Activated CD4-positive, alpha-beta T cell treated with anti-CD3 and anti-CD28 coated beads for 36 hours (primary cell): ENCODE measurements at places on chromosomes 4 and X.

DNA sequence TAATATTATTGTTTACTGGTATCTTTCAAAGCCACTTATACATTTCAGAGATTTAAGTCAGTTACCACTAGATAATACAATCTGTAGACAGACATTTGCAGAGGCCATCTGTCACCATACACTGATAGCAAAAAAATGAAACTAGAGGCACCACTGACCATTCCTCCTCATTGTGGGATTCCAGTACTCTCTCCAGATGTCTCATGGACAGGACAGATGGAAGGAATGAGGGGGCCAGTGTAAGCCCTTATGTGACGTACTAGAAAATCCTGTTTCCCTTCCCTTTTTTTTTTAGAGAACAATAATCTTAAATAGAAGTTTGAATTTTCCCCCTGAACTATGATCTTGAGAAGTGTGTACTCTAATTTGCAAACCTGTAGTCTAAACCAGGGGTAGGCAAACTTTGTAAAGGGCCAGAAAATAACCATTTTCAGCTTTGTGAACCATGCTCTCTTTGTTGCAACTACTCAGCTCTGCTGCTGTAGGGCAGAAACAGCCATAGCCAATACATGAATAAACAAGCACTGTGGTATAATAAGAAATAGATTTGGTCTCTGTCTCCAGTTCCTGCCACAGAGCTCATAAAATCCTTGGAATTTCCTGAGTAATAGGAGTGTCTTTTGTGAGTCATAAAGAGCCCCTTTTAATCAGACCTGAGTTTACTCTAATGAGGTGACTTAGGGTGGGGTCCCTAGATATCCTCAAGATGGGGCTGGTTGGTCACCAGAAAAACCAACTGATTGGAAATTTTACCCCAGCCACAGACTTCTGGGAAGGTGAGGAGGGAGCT is 90.4 kb downstream of the MOSPD2 start:
- DNase-seq, result no peak

- DNase-seq, result peak; percentile 65
Observed at GRCh38 chr4:173013232-173013930, 155.2 kb upstream of the GALNT7 start.

DNA sequence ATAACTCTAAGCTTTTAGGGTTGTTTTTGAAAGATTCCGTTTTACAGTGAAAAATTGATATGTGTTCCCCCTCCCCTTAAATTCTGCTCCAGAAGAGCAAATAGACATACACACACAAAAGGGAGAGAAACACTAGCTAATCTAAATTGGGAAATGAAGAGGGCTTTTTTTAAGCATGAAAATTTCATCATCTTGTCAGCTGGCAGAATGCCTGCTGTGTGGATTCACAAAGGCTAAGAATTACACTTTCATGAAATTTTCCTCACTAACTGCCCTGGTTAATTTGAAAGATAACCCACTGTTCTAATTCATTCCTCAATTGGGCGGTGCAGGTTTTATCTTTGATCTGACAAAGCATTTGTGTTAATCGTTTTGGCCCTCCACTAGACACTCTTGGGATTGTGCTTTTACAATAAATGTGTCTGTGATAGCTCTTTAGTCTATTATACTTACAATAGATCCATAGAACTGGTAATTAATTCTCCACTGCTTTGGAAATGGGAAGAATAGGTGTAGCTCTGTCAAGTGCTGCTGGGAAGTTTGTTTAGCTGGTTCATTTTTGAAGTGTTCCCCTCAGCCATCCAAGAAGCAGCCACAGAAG is 152.9 kb downstream of the POLA1 start:
- DNase-seq, result no peak

DNA sequence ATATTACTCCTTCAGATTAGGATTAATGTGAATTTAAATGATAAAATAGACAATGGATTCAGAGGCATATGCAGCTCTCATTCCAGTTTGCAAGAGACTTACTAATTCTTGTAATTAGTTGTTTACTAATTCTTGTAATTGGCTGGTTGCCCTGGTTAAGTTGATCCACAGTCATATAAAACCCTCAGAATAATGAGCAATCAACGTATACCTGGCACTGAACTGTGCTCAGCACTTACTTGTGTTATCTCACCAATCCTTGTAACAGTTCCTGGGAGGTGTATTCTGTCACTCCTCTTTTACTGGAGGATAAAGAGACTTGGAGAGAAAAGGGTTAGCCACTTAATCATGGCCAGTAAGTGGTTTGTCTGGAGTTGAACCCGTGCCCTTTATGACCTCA is 10.5 kb downstream of the HERC5 start:
- DNase-seq, result no peak

- DNase-seq, result peak; percentile 93
Observed at GRCh38 chr4:122922877-122923511, 597 bp upstream of the NUDT6 start.

DNA sequence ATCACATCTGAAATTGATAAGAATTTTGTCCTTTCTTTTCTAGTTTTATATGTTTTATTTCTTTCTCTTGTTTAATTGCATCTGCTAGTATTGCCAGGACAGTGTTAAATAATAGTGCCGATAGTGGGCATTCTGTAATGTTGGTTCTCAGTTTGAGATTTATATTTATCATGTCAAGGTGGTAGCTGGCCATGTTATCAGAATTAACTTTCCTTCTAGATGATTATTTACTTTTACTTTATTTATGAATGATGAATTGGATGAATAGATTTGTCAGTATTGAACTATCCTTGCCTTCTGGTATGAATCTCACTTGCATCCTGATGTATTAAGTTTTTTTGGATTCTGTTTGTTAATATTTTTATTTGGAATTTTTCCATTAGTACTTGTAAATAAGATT is 42.7 kb downstream of the METAP1 start:
- DNase-seq, result no peak

GRCh38 chr4:112516066-112516470 is at the start of gene NEUROG2:
NEUROG2 (minus strand) TSS chr4:112516180; CDS start chr4:112515475, 705 bp downstream.
- no peak for DNase-seq

- no peak for DNase-seq
Observed at GRCh38 chrX:54230435-54231148, 47.5 kb upstream of the FAM120C start.

- no peak for DNase-seq
Observed at GRCh38 chr4:25161593-25161950, 1.3 kb upstream of the SEPSECS start.

- DNase-seq, result no peak
Observed at GRCh38 chr4:110589297-110589696, 33.6 kb downstream of the PITX2 start.

GRCh38 chr4:172660251-172660650 is 508.4 kb upstream of the GALNT7 start:
- no peak for DNase-seq

GRCh38 chr4:70802928-70803580 is 36.6 kb downstream of the GRSF1 start:
- no peak for DNase-seq

DNA sequence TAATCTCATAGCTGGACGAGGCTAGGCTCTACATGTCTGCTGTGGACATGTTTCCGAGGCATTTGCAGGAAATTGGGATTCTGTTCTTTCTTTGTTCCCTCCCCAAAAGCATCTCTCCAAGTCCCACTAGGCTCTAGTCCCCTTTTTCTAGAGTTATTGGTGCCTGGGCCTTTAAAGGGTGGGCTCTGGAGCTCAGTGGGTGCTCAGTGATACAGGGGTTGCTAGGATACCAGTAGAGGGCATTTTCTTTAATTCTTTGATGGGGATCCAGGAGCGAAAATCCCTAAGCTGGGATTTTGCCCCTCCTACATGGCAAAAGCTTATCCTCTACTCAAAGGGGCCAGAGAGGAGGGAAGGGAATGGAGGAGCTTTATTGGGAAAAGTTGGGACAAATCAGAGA is 34.2 kb downstream of the ARHGEF9 start:
- DNase-seq, result no peak

- DNase-seq, result no peak
Observed at GRCh38 chr4:169047956-169048355, 37.9 kb upstream of the CBR4 start.

GRCh38 chr4:170770664-170771063 is 680.9 kb upstream of the AADAT start:
- DNase-seq, result no peak

GRCh38 chr4:146486565-146486964 is 35.2 kb downstream of the SLC10A7 start:
- no peak for DNase-seq

DNA sequence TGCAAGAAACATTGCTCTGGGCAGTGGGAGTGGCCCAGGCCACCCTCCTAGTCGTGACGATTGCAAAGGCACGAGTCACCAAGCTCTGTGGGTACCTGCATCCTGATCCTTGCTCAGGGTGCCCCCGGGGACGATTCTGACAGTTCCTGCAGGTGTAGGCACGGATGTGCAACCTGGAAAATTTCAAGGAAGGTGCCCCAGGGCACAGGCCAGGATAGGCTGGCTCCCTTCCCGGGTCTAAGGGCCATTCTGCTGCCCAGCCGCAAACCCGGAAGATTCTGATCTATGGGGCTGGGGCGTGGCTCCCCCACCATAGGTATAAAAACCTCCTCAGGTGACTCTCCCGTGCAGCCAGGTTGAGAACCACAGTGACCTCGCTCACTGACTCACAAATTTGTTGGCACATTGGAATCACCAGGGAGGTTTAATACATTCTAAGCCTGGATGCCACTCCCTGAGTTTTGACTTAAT is 228.5 kb downstream of the PTTG2 start:
- DNase-seq, result no peak

DNA sequence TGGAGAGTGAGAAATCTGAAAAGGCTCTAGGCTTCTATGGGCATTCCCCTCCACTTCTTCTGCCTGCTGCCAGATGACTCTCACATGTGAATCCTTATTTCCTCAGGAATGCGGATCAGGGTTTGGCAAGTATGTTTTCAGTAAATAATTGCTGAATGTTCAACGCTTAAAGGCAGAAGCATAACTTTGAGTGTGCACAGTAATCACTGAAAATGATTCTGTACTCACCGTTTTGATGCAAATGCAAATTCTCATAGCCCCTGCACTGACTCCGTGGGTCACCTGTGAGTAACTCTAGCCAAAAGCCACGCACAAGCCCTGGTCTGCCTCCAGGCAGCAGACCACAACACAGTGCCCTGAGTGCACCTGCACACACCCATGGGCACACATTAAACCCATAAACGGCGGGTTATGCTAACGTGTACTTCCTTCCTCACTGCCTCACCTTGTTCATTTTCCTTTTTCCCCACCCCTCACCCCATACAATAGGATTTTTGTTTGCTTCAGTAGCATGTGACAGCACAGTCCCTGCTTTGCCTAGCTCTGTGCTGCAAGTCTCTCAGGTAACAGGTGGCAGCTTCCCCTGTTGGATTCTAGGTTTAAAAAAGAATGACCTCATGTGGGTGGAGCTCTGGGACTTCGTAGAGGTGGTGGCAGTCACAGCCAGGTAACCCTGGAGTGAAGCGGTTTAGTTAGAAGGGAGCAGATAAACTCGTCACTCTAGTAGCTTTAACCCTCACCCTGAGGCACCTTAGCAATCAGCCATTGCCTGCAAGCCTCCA is at the start of gene ARHGEF38:
TSS of gene ARHGEF38 (plus strand) at position 656 of the 782 bp plus-strand sequence. CDS start 146 bp downstream, outside the sequence.
- no peak for DNase-seq

GRCh38 chr4:145879598-145879997 is 59.0 kb downstream of the ZNF827 start:
- DNase-seq, result no peak

GRCh38 chr4:73704314-73705055 is 35.9 kb upstream of the CXCL8 start:
- DNase-seq, result peak; percentile 4
